ENCODE measurements at places on chromosomes 6 and 20. TPM values are rescaled to one million over a fixed set of nuclear protein-coding genes. Genes with fewer than 3 reads are reported as not detected.

The GHRH gene
- not detected for polyA plus RNA-seq

The SPTLC3 gene
- polyA plus RNA-seq: 0.56 TPM

The PTPRK gene
- 14.1 TPM for polyA plus RNA-seq

The TRIM10 gene
- not detected for polyA plus RNA-seq

The SPAG4 gene
- polyA plus RNA-seq: 5.5 TPM

The KHDC1 gene
- 5.5 TPM for polyA plus RNA-seq

The FERMT1 gene
- polyA plus RNA-seq: 2.4 TPM

The FIG4 gene
- 11.3 TPM for polyA plus RNA-seq

The BCL2L1 gene
- polyA plus RNA-seq: 40.2 TPM

The LY6G6D gene
- not detected for polyA plus RNA-seq

The TNNC2 gene
- 0.53 TPM for polyA plus RNA-seq

The PLEKHG1 gene
- 0.09 TPM for polyA plus RNA-seq

The SLC17A3 gene
- polyA plus RNA-seq: not detected

The KIAA0408 gene
- polyA plus RNA-seq: 1.4 TPM

The B3GALT4 gene
- 0.70 TPM for polyA plus RNA-seq

The SESN1 gene
- 8.0 TPM for polyA plus RNA-seq

The PAK5 gene
- polyA plus RNA-seq: not detected

The MROH8 gene
- polyA plus RNA-seq: 1.3 TPM

The PAX1 gene
- polyA plus RNA-seq: not detected

The JAG1 gene
- polyA plus RNA-seq: 9.4 TPM

The SULF2 gene
- 0.77 TPM for polyA plus RNA-seq

The TREM1 gene
- polyA plus RNA-seq: not detected

The FRK gene
- polyA plus RNA-seq: under 0.01 TPM

The OPN5 gene
- not detected for polyA plus RNA-seq

The ELOVL2 gene
- polyA plus RNA-seq: 6.3 TPM

The DNMT3B gene
- 1.9 TPM for polyA plus RNA-seq

The ULBP3 gene
- 11.1 TPM for polyA plus RNA-seq

The MAPK13 gene
- 2.8 TPM for polyA plus RNA-seq

The TAGAP gene
- polyA plus RNA-seq: not detected

The PGC gene
- polyA plus RNA-seq: not detected

The C6orf58 gene
- not detected for polyA plus RNA-seq

The GDAP1L1 gene
- polyA plus RNA-seq: not detected

The BHLHE23 gene
- not detected for polyA plus RNA-seq

The CHRNA4 gene
- not detected for polyA plus RNA-seq

The LRRC73 gene
- polyA plus RNA-seq: 0.31 TPM

The PPT2 gene
- polyA plus RNA-seq: 16.2 TPM

The NHSL1 gene
- 6.0 TPM for polyA plus RNA-seq

The BNIP5 gene
- polyA plus RNA-seq: not detected

The MCHR2 gene
- not detected for polyA plus RNA-seq

The RRAGD gene
- polyA plus RNA-seq: not detected

The ADGRF5 gene
- not detected for polyA plus RNA-seq

All from IMR-90 (cell line).